ENCODE measurements at places on chromosomes 7 and 10.

GRCh38 chr10:51629934-51630639 lies 69.3 kb downstream of the CSTF2T start:
- no peak for DNase-seq

DNA sequence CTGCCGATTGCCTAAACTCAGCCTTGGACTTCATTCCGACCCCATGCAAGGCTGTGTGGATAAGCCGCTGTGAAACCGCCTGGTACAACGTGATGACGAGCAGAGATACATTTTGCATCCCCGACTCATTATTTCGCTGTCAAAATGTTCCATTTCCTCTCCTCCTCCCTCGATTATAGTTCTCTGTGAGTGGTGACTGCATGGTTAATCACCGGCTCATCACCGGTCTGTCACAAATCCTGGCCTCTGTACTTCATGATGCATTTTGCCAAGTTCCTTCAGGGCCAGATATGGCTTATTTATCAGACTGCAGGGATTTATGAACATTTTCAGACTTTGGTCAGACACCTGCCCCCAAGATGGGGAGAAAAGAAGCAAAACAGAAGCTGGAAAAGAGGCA lies 461.6 kb upstream of the DPP6 start:
- no peak for DNase-seq

- no peak for DNase-seq
Measured at GRCh38 chr7:42414028-42414427, 177.0 kb upstream of the GLI3 start.

- no peak for DNase-seq
Measured at GRCh38 chr10:20233423-20233822, 417.2 kb downstream of the PLXDC2 start.

DNA sequence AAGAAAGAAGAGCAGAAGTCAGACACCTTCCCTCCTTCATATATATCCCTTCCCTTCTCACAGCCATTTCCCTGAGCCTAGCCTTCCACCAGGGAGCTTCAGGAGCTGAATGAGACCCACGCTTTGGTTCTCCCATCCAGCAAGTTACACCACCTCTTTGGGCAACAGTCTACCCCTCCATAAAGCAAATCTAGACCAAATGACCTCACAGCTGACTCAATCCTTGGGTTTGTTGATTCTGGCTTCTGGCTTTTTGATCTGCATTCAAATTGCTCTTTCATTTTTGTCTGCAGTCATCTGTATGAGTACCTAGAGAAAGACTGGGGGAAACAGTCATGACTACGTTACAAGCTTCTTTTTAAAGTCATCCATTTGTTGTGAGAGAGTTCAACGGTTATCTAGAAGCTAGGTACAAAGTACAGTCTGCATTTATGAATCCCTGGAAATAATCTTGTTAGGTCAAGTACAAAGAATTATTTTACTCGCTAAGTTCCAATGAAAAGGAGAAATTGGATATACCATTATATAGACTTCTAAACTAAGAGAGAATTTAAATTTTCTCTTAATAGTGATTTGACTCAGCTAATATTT lies 86.3 kb downstream of the RAB11FIP2 start:
- DNase-seq: no peak

Measured in GM12878 (cell line).